ENCODE measurements at places on chromosomes 6 and 20. TPM values are rescaled to one million over a fixed set of nuclear protein-coding genes. Genes with fewer than 3 reads are reported as not detected.

TUBB2B gene
- total RNA-seq = 5.6 TPM

TNFRSF6B gene
- total RNA-seq = 41.5 TPM

SLC35F1 gene
- under 0.01 TPM for total RNA-seq

SLC22A7 gene
- total RNA-seq = not detected

STMND1 gene
- total RNA-seq = not detected

SLC32A1 gene
- not detected for total RNA-seq

GSTA2 gene
- not detected for total RNA-seq

SPATA25 gene
- 0.57 TPM for total RNA-seq

RFX6 gene
- not detected for total RNA-seq

PLN gene
- not detected for total RNA-seq

DOK5 gene
- total RNA-seq = 0.98 TPM

NKX2-4 gene
- not detected for total RNA-seq

CDC40 gene
- total RNA-seq = 20.9 TPM

RAET1L gene
- total RNA-seq = not detected

CGA gene
- not detected for total RNA-seq

DLK2 gene
- not detected for total RNA-seq

NMBR gene
- under 0.01 TPM for total RNA-seq

RTF2 gene
- 75.3 TPM for total RNA-seq

ZGPAT gene
- 18.0 TPM for total RNA-seq

ISM1 gene
- not detected for total RNA-seq

PSMB9 gene
- 2.9 TPM for total RNA-seq

PLCB1 gene
- total RNA-seq = 43.8 TPM

PKHD1 gene
- not detected for total RNA-seq

OOEP gene
- total RNA-seq = not detected

THEMIS gene
- total RNA-seq = not detected
